ACHN (cell line): ENCODE measurements at places on chromosomes 5 and 9.

- no peak for DNase-seq
Observed at GRCh38 chr9:36457836-36458429, 57.9 kb upstream of the RNF38 start.

GRCh38 chr9:93003552-93004407 is 54.7 kb upstream of the SUSD3 start:
- peak; percentile 36 for DNase-seq

GRCh38 chr5:168916266-168916665 is 337.1 kb upstream of the PANK3 start:
- DNase-seq, result no peak

DNA sequence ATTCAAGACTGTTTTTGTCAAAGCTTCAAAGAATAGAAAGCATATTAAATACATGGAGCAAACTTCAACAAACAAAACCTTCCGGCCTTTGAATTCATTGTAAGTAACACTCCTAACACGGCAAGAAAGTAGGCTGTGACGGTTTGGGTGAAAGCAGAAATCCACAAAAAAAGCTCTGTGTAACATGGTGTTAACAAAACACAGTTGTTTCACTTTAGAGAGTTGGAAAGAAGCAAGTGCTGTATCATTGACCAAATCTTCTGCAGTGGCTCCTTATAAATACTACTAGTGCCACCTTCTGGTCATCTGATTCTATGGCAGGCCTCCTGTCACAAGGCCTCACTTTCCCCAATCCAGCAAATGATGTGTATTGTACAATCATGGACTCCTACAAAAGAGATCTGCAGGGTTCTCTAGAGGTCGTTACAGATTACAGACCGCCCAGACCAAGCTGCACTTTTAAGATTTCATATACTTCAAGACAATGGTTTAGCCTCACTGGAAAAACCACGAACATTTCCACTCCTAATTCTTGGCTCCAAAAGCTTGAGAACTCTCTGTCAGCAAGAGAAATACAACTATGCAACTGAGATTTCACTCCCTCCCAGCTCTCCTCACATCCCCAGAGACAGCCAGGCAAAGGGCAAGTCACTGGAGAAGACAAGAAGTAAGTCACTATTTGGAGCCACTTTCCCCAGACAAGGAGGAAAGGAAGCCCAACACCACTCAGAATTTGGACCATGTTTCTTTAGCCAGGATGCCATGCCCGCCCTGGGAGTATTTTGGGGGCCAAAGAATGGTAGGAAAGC is 196.2 kb downstream of the DTWD2 start:
- DNase-seq, result peak; percentile 66

DNA sequence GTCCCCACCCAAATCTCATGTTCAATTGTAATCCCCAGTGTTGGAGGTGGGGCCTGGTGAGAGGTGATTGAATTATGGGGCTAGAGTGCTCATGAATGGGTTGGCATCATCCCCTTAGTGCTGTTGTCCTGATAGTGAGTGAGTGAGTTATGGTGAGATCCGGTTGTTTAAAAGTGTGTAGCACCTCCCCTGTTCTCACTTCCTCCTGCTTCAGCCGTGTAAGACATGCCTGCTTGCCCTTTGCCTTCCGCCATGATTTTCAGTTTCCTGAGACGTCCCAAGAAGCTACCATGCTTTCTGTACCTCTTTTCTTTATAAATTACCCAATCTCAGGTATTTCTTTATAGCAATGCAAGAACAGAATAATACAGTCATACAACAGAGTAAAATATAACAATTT is 742 bp upstream of the LECT2 start:
- DNase-seq, result no peak

DNA sequence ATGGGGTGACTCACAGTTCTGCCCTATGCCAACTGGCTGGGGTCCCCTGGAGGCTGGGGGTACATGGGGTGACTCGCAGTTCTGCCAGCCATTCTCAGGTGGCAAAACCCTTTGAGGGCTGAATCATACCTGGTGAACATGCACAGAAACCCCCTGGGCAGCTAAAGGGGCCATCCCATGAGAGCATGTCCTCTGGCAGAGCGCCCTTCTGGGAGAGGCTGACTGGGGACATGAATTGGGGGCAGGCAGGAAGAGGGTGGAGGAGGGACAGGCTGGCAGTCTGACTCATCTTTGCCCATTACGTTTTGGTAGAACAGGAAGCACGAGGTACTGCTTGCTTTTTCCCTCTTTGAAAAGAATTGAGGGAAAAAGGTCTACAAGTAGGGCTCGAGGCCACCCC is 16.7 kb downstream of the TRAF1 start:
- DNase-seq, result no peak

DNA sequence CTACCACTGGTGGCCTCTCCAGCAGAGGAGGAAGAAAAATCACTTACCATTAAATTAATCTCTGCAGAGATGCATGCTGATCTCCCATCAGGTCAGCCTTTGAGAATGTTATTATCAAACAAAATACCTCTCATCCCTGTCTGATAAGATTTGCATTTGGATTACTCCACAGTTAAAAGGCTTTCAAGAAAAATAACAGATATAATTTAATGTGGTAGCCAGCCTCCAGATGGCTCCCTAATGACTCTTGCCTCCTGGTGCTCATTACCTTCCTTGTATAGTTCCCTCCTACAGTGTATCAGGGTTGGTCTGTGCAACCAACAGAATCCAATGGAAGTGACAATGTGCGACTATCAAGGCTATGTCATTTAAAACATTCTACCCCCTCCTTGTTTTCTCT is 63.6 kb upstream of the TNPO1 start:
- peak; percentile 1 for DNase-seq

- DNase-seq, result no peak
Observed at GRCh38 chr5:115738830-115739229, 77.6 kb downstream of the CDO1 start.

DNA sequence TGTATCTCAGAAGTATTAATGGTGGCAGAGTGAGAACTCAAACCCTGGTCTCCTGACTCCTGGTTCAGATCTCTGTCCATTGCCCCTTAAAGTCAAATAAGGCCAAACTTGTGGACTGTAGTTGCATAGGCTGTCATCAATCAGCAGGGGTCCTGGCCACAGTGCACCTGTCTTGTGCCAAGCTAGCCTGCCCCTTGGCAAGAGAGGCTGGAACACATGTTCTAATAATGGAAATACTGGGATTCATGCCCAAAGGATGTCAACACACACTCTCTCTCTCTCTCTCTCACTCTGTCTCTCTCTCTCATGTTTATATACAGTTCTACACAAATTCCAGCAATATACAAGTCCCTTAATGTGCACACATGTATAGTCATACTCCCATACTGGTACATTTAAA is 44.3 kb downstream of the GLRA1 start:
- DNase-seq, result no peak

- no peak for DNase-seq
Observed at GRCh38 chr9:102832814-102833213, 162.3 kb upstream of the CYLC2 start.

DNA sequence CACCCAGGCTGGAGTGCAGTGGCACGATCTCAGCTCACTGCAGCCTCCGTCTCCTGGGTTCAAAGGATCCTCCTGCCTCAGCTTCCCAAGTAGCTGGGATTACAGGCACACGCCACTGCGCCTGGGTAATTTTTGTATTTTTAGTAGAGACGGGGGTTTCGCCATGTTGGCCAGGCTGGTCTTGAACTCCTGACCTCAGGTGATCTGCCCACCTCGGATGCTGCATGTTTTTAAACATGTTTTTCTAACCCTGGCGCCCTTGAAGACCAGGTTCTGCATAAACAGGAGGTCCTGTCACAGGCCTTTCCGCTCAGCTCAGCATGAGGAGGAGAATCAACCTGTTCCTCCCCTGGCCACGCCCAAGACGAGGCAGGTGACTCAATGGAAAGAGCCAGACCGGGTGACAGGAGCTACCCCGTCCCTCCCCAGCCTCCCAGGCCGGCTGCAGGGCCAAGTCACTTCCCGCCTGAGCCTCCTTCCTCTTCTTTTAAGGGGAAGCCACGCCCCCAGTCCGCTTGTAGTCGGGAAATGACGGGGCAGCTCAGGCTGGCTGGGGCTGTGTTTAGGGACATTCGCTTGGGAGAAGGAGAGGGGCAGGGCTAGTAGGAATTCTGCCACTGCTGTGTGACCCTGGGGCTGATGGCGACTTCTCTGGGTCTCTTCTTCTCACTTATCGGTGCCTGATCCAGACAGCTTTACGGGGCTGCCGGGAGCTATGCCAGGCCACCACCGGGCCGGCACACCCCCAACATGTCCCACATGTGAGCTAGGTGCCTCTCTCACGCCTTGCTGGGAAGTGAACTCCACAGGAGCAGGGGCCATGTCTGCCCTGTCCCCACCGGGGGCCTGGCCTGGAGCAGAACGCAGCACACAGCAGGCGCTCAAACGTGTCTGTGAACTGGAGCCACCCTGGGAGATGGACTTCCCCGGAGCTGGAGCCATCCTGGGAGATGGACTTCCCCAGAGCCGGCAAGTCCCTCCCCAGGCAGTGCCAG is 6.1 kb downstream of the NOTCH1 start:
- DNase-seq, result no peak

DNA sequence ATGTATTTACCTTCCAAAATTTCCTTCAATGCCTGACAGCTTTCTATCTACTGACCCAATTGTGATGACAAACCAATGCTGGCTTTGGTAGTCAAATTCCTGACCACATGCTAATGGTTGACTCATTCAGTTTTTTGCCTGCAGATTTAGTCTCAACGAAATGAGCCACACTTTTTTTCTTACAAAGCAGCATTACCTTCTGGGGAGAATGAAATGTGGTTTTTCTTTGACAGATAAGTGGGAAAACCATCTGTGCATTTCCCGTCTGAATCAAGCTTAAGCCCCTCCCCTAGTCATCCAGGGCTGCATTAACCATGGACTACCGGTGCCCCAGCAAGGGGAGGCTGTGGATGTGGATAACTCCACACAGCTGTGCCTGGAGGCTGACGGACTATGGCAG is 99.6 kb upstream of the TAF11L2 start:
- peak; percentile 41 for DNase-seq
